GM18507 (cell line): ENCODE measurements at places on chromosomes 2 and 18.

GRCh38 chr2:33784488-33784887 is 185.4 kb upstream of the FAM98A start:
- no peak for DNase-seq

- no peak for DNase-seq
Measured at GRCh38 chr2:58414506-58414905, 173.4 kb upstream of the FANCL start.

DNA sequence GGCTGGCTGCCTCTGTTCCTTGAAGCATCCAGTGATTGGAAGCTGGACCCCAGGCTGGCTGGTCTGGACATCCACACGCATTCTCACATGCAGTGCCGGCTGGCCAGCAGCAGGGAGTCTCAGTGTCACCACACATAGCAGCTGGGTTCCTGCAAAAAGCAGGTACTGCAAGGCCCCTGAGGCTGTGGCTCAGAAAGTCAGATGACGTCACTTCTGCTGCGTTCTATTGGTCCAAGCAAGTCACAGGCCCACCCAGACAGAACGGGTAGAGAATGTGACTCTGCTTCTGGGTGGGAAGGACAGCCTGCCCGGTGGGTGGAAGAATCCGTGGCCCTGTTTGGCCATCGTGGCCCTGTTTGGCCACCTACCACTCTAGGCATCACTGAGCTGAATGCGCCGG is 51.3 kb upstream of the SPP2 start:
- DNase-seq, result no peak

GRCh38 chr2:25194576-25195122 is 26.3 kb upstream of the POMC start:
- no peak for DNase-seq

DNA sequence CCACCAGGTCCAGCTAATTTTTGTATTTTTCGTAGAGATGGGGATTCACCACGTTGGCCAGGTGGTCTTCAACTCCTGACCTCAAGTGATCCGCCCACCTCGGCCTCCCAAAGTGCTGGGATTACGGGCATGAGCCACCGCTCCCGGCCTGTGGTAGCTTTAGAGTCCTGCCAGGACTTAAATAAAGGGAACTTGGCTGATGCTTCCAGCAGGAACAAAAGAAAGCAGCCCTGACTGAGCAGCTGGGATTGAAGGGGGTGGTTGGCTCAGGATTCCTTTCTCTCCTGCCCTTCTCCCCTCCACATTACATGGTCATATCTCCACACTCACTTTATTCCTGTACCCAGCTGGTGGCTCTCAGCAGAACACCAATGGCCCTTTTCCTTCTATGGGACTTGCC is 20.0 kb downstream of the EFHD1 start:
- no peak for DNase-seq

DNA sequence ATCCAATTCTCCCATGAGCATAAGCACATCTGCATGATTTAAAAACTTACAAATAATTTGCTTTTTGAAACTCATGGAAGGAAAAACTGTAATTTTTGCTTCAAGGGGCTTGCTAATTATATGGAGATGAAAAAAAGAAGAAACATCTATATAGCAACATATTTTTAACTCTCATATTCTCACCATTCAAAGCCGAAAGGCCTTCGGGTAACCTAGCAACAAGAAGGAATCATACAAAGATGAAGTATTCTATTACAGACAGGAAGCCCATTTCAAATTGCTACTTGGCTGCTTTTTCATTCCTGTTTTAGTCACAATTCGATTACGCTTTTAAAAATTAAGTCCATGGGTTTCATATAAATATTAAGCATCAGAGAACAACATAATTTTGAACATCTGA is 39.2 kb upstream of the RNU4ATAC start:
- DNase-seq, result no peak

DNA sequence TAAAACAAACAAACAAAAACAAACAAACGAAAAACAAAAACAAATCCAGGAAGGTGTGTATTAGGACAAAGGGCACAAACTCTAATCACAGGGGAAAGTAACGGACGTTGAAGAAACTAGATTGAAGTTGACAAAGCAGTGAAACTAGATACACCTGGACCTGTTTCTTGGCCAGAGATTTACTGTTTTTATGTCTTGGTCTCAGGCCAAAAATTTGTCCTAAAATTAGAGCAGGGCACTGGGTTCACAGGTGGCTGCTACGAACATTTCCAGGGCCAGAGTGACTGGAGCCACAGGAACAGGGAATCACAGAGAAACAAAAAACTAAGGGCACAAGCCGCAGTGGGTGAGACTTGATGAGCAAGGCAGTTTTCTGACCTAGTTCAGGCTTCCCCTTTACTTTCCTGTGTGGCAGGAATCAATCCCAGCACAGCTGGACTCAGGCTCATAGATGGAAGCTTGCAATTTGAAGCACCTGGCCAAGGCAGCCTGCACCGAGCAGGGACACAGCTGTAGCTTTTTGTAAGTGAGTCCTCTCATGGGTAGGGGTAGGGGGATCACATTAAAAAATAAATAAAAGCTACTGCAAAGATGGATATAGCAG is 329.4 kb downstream of the DLGAP1 start:
- no peak for DNase-seq

DNA sequence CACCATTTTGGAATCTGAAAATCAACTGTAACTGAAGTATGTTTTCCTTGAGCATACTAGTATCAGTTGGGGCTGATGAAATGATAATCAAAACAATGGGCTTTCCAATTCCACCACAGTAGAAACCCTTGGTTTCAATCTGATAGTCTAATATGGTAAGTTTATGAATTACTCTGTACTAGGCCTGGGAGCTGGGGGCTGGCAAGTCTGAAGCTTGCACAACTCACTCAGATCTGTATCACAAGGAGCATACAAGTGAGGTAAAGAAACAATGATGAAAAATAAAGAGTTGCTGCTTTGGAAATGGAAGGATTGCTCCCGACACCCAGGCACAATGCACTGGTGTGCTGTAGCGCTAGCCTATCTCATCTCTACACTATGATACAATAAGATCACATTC is 19.4 kb downstream of the ZEB2 start:
- no peak for DNase-seq

DNA sequence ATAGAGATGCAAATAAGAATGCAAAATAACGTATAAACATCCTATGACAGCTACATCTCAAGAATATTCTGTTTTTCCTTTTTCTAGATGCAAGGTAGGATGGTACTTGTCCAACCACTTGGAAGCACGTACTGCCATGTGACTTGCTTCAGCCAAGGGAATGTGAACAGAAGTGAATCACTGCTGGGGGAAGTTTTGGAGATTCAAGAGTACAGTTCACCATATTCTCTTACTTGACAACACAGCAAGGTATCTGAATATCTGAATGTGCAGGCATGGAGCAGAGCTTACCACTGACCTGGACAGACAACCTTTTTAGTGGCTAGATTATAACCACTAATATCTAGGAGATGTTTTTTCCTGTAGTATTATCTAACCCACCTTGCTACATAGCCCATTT is 53.0 kb downstream of the TRIP12 start:
- no peak for DNase-seq
